ENCODE measurements at places on chromosomes 3 and 15.

GRCh38 chr3:123821920-123822319 lies 62.2 kb downstream of the MYLK start:
- no peak for DNase-seq

DNA sequence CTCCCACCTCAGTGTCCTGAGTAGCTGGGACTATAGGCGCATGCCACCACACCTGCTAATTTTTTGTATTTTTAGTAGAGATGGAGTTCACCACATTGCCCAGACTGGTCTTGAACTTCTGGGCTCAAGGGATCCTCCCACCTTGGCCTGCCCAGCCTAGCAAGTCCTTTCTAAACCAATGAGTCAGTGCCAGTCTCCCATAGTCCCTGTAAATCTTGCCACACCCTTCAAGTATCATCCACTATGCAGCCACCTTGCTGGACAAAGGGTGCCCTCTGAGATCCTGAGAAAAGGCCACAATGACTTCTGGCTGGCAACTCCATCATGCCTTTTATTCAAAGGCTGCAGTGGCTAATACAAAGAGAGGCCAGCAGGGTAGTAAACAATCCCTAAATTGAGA lies 184.0 kb downstream of the ABHD5 start:
- DNase-seq, result no peak

- no peak for DNase-seq
Measured at GRCh38 chr15:29528276-29528675, 258.7 kb upstream of the NSMCE3 start.

- no peak for DNase-seq
Measured at GRCh38 chr3:126311338-126311978, 45.8 kb downstream of the KLF15 start.

GRCh38 chr15:93829115-93829870 lies 402.1 kb upstream of the MCTP2 start:
- DNase-seq, result no peak

DNA sequence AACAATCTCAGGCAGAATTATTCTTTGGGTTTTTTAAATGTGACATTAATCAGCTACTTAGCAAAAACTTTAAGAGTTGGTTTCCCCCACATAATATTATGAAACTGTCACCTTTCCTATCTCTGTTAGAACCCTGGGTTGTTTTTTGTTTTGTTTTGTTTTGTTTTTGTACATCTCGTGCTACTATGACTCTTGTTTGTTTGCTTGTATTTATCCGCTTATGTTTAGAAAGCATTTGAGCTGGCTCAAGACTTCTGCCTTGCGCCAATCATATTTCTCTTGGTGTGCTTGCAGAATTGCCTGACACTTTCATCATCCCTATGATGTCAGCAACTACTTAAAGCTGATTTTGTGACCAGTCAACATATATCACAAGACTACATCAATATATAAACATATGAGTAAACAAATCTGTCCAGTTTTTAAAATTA lies 116.9 kb downstream of the DCLK3 start:
- no peak for DNase-seq

DNA sequence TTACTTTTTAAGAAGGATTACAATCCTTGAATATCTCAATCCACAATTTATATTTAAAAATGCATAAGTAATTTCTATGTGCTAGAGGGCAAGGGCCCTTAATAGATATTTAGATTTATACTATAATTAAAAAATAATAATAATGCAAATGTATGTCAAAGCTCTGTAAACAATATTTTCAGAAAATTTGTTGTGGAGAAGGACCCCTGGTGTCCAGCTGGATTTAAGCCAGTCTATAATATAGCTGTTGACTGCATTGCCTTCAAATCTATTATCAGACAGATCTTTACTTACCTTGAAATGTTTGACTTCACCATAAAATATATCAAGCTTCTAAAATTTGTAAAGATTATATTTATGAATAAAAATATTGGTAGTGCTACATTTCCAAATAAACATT lies 65.6 kb downstream of the ZBTB20 start:
- no peak for DNase-seq

DNA sequence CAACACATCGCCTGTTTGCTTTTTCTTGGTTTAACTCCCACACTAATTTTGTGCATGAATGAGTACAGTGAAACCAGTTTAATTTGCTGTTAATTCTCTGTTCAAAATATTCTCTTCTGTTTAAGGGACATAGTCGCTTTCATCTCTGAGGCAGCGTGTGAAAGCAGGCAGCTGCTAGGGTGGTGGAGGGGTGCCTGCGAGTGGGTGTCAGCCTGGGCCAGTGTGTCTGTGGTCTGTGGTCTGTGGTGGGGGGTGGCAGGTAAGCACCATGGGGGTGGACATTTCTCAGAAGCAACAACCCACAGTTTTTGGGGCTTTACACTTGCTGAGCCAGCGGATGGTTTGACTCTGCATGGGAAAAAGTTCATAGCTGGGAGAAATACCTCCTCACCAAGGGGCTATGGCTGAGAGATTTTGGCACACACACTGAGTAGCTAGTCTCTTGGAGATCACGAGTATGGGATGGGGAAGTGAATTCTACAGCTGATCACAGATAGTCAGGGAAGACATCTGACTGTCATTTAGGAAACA lies 109.2 kb downstream of the EPHB1 start:
- DNase-seq, result no peak

GRCh38 chr3:126051234-126051633 lies 32.7 kb downstream of the SLC41A3 start:
- DNase-seq, result no peak

- no peak for DNase-seq
Measured at GRCh38 chr3:161559177-161559998, 62.8 kb downstream of the OTOL1 start.

- no peak for DNase-seq
Measured at GRCh38 chr3:10627884-10628572, 122.6 kb upstream of the ATP2B2 start.

- no peak for DNase-seq
Measured at GRCh38 chr3:108548304-108548703, 37.9 kb upstream of the MYH15 start.

GRCh38 chr15:76333720-76334437 lies 2.7 kb upstream of the ISL2 start:
- no peak for DNase-seq

DNA sequence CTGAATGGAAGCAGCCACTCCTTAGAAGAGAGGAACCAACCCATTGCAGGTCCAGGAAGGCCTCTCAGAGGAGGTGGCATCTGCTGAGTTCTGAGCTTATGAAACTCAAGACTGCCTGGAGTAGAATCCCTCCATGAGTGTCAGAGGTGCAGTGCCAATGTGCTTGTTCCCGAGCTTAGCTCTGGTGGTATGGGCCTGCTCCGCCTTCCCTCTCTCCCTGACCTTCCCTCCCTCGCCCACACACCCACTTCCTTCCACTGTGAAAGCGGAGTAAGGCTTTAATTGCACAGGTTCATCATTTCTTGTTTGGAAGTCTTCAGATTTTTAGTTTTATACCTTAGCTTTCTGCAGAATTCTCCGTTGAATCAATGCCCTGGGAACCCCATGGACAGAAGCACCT lies 208.0 kb upstream of the BHLHE40 start:
- no peak for DNase-seq

DNA sequence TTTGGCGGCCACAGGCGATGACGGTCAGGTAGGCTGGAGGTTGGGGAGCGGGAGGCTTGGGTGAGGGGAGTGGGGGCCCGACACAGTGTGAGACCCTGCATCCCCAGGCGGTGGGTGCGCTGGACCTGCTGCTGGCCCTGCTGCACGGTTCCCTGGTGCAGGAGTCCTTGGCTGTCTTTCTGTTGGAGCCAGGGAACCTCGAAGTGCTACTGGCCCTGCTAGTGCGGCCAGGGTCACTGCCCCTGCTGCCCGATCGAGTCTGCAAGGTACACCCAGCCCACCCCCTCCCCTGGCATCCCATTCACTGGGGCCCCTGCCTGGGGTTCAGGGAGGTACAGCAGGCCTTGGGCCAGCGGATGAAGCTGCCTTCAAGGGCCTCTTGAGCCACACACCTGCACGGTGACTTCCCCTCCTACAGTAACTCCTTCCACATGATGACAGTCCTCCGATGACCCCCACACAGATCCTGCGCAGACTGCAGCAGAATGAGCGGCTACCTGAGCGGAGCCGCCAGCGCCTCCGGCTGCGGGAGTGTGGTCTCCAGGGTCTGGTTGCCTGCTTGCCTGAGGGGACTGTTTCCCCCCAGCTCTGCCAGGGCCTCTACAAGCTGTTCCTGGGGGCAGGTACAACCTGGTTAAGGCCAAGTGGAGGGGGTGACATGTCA lies 19.5 kb downstream of the NBEAL2 start:
- DNase-seq, result no peak

- DNase-seq, result no peak
Measured at GRCh38 chr15:83709241-83709640, 55.3 kb downstream of the ADAMTSL3 start.

DNA sequence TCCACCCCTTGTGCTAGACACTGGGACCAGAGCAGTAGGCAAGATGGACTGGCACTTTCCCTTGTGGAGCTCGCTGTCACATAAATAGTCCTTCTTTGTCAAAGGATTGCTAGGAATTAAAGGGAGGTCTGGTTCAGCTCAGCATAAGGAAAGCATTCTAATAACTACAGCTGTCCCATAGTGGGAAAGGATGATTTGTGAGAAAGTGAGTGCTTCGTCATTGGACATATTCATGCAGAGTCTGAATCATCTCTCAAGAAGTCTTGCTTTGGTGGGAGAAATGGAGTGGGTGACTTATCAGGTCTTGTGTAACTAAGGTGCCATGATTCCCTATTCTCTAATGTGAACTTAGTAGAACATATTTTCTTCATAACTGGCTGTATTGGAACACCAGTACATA lies 14.7 kb downstream of the PPARG start:
- DNase-seq, result no peak

- DNase-seq, result no peak
Measured at GRCh38 chr15:70936326-70936725, 43.7 kb downstream of the LRRC49 start.

DNA sequence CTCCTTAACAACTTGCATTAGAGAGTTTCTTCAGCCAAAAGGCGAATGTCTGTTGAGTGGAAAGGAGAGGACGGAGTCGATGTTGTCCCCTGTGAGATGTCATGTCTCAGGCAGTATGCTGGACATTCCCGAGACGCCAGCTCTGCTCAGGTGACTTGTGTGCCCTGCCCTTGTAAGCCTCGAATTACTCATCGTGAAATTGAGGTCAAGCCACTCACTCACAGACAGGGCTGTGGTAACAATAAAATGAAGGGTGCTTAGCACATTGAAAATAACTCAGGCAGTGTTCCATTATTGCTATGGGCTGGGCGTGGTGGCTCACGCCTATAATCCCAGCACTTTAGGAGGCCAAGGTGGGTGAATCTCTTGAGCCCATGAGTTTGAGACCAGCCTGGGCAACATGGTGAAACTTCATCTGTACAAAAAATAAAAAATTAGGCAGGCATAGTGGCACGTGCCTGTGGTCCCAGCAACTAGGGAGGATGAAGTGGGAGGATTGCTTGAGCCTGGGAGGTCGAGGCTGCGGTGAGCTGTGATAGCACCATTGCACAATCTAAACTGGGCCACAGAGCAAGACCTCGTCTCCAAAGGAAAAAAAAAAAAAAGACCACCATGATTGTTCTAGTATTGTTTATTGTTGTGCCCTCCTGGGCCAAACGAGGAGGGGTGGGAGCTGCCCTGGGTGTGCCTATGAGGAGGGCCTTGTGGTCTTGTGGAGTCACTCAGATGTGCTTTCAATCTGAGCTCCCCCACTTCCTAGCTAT lies 214.4 kb downstream of the THSD4 start:
- DNase-seq, result no peak

GRCh38 chr15:48722764-48723661 lies 77.5 kb upstream of the FBN1 start:
- no peak for DNase-seq

DNA sequence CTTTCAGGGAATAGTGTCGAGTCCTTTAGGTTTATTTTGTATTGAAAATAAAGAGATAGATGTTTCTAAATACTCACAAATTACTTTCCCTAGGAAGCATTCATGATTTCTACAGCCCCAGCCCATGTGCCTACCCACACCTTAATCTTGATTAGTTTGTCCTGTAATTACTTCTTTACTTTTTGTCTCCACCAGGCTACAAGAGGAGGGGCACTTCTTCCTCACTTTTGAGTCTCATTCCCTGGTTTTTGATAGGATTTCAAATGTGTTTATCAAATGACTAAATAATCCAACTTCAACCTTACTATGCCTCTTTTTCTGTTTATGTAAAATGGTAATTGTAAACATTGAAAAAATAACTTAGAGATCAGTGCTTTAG lies 1.8 kb downstream of the PXK start:
- no peak for DNase-seq

GRCh38 chr15:69107025-69107620 lies 53.3 kb upstream of the GLCE start:
- DNase-seq, result no peak

DNA sequence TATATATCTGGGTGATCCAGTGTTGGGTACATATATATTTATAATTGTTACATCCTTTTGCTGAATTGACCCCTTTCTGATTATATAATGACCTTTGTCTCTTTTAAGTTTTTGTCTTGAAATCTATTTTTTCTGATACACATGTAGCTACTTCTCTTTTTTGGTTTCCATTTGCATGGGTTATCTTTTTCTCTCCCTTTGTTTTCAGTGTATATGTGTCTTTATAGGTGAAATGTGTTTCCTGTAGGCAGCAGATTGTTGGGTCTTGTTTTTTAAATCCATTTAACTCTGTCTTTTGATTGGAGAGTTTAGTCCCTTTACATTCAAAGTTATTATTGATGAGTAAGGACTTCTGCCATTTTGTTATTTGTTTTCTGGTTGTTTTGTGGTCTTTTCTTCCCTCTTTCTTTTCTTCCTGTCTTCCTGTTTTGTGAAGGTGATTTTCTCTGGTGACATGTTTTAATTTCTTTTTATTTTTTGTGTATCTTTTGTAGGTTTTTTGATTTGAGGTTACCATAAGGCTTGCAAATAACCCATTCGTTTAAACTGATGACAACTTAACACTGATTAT lies 56.8 kb downstream of the STARD9 start:
- DNase-seq, result no peak

DNA sequence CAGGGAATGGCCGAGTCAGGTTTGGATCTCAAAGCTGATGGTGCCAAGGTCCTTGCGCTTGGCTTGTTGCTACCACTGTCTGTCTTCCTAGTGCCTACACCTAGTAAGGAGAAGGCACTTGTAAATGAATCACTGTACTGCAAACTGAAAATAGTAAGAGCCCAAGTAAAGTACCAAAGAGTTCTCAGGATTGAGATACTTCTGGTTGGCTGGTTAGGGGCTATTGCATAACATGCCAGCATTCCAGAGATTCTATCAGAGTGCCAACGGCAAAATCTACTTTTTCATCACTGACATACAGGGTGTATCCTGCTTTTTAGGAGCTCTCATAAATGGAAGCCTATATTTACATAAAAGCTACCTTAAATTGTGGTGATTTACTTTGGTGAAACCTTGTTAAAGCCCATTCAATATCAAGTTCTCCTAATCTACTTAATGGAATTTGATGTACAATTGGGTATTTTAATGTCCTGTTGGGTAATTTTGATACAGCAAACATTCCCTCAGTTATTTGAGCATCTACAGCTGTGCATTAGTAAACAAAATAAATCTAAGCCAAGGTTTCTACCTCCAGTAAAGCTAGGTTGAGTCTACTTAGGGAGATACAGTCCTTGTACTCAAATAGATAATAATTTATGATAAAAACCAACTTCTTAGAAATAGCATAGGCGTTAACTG lies 30.7 kb upstream of the CHD2 start:
- DNase-seq, result no peak

GRCh38 chr3:123194552-123194951 lies 7.2 kb upstream of the SEC22A start:
- DNase-seq, result no peak

- DNase-seq, result peak; percentile 17
Measured at GRCh38 chr3:10189557-10190354, 25.0 kb downstream of the IRAK2 start.
